ENCODE measurements at places on chromosomes 12 and 14.

- no peak for DNase-seq
Observed at GRCh38 chr14:97267509-97267908, 470.3 kb downstream of the VRK1 start.

DNA sequence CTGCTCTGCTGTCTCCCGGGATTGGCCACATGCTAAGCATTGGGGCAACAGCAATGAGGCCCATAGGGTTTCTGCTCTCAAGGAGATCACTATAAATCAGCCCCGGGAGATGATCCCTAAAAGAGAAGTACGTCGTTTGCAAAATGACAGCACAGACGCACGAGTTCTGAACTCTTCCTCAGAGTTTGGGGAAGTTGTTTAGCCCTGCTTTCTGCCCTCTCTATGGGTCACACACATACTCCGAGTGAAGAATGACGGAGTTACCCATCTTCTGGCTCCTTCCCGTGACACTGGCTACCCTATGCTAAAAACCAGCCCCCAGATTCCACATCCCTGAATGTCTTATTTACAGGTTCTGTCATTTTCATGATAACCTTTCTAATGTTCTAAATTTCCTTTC lies 258.0 kb upstream of the PLEKHG7 start:
- DNase-seq: no peak

DNA sequence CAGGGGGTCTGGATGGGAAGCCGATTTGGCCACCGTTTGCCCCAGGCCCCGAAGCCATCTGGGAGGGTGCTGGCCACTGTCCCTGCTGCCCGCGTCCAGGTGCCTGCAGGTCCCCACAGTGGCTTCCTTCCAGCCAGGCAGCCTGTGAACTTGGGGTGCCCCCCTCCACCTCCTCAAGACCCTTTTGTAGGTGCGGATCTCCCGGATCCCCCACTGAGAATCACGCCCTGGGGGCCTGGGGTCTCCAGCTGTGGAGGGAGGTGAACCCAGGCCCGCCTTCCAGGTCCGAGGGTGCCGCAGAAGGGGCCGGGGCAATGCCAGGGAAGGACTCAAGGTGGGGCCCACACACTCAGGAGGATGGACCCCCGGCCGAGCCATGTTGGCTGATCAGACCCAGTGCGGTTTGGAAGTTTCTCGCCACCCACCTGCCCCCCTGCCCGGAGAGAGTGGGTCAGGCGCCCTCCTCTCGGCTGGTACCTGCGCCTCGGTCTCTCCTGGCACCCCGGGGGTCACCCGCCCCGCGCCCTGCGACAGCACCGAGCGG lies 1.7 kb downstream of the MMP17 start:
- no peak for DNase-seq

DNA sequence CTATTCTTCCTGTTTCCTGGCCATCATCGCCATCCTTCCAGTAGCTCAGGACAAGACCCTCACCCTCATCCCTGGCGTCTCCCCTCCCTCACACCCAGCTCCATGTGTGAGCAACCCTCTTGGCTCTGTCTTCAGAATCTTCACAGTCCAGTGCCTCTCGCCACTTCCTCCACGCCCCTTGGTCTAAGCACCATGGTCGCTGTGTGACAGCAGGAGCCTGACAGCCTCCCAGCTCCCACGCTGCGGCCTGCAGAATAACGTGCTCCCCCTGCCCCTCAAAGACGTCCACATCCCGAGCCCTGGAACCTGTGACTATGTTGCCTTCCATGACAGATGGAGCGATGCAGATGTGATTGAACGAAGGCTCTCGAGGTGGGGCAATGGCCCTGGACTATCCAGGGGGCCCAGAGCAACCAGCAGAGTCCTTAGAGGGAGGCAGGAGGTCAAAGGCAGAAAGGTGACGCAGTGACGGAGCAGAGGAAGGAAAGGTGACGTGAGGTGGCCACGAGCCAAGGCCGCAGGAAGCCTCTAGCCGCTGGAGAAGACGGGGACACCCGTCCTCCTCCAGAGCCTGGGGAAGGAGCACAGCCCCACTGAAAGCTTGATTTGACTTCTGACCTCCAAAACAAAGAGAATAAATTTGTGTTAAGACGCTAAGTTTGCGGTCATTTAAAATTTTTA lies 139.8 kb downstream of the CALM1 start:
- no peak for DNase-seq

GRCh38 chr14:80055226-80055625 lies 156.1 kb downstream of the DIO2 start:
- no peak for DNase-seq

DNA sequence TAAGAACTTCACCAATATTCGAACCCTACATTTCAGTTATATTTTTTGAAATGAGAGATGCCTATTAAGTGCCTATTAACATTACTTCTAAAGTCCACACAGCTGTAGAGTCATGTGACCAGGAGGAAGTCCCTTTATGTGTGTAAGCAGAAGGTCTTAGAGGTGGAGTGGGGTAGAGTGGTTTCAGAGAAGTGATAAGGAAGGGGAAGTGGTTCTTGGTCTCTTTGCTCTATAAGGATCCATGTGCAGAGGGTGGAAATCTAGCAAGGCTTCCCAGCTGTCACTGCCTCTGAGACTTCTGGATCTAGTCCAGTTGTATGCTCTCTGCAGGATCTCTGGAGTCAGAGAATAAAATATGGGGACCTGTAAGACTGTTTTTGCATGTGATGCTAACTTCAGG lies 673.9 kb downstream of the FLRT2 start:
- DNase-seq: no peak

GRCh38 chr12:52189376-52190174 lies 2.2 kb downstream of the KRT80 start:
- DNase-seq: no peak

Data from GM12891 (cell line).